ENCODE measurements at places on chromosomes 2 and 18.

DNA sequence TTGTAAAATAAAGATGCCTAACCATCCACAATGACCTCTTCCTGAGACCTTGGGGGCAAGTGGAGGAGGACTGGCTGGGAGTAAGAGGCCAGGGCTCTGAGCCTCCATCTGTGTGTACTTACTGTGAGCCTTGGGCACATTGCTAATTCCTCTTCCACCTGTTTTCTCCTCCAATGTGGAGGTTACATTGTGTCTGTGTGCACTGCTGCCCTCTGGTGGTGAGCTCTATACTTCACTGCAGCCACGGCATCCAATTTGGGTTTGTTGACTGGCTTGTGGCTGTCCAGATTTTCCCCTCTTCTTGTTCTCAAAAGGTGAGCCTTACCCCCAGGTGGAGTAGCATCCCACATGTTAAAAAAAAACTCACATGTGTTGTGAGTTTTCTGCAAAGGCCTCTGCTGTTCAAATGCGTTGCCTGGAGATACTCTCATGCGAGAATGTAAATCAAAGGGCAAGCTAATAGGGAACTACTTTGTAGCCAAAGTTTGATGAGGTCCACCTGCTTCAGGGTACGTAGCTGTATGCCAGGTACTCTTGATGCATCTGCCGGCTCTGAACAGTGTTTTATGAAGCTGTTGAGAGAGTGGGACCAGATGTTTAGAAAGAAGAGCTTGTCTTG lies 80.8 kb downstream of the APOB start:
- DNase-seq, result peak; percentile 88
- H3K4me1 ChIP-seq, result peaks cover 5% of the 10 kb centered on the region
- H3K4me3 ChIP-seq, result no peak overlapping the region
- H3K36me3 ChIP-seq, result no peaks in the 10 kb centered on the region
- no peaks in the 10 kb centered on the region for H3K27me3 ChIP-seq

GRCh38 chr18:5585653-5586052 lies 41.9 kb upstream of the EPB41L3 start:
- H3K4me3 ChIP-seq, result no peak overlapping the region
- H3K27me3 ChIP-seq, result no peaks in the 10 kb centered on the region
- no peaks in the 10 kb centered on the region for H3K4me1 ChIP-seq
- DNase-seq, result no peak
- no peaks in the 10 kb centered on the region for H3K36me3 ChIP-seq
- H3K27ac ChIP-seq, result no peak overlapping the region

- DNase-seq, result no peak
- H3K4me3 ChIP-seq, result no peak overlapping the region
- no peak overlapping the region for H3K27ac ChIP-seq
- no peaks in the 10 kb centered on the region for H3K36me3 ChIP-seq
- H3K4me1 ChIP-seq, result no peaks in the 10 kb centered on the region
These were observed 567.9 kb downstream of the FBXO15 start for GRCh38 chr18:73579698-73580097.

- no peak overlapping the region for H3K27ac ChIP-seq
- H3K27me3 ChIP-seq, result no peaks in the 10 kb centered on the region
- H3K4me3 ChIP-seq, result no peak overlapping the region
- H3K36me3 ChIP-seq, result peaks cover 64% of the 10 kb centered on the region
- DNase-seq, result no peak
These were observed 17.4 kb downstream of the NAPG start for GRCh38 chr18:10543277-10543676.

GRCh38 chr2:120783371-120783791 lies 47.7 kb downstream of the GLI2 start:
- no peak overlapping the region for H3K4me3 ChIP-seq
- no peaks in the 10 kb centered on the region for H3K4me1 ChIP-seq
- DNase-seq, result no peak
- H3K36me3 ChIP-seq, result no peaks in the 10 kb centered on the region
- no peaks in the 10 kb centered on the region for H3K27me3 ChIP-seq

GRCh38 chr2:48080534-48081316 lies 174.4 kb upstream of the FBXO11 start:
- H3K4me1 ChIP-seq, result no peaks in the 10 kb centered on the region
- H3K4me3 ChIP-seq, result no peak overlapping the region
- H3K27ac ChIP-seq, result no peak overlapping the region
- peak; percentile 49 for DNase-seq
- no peaks in the 10 kb centered on the region for H3K27me3 ChIP-seq
